ENCODE measurements at places on chromosomes 11 and 22.
A peak's percentile ranks its signal among the peaks of the same experiment; 100 is the strongest.

DNA sequence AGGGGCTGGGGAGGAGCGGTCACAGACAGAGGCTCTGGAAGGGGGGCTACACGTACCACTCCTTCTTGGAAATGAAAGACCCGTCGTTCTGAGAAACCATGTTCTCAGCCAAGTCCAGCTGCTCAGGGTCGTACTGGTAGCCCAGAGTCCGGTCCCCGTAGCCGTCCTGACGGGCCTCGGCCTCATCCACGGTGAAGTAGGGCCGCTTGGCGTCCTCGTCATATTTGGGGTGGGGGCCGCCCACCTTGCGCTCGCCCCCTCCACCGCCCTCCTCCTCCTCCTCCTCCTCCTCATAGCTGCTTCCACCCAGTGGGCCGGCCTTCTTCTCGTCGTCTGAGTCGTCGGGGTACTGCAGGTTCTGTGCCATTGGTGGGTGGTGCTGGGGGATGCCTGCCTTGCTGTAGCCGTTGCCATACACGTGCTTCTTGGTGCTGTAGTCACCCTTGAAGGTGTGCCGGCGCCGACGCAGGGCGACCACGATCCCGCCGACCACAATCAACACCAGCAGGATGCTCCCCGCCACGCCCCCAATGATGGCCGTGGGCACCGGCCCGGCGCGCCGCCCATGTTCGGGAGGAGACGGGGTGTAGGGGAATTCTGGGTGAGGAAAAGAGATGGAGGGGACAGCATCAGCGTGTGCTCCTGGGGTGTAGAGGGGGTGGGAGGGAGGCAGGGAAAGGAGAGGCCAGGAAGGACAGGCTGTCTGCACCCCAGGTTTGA is 64.1 kb downstream of the NECTIN1 start:
- no peak for DNase-seq

GRCh38 chr11:12284316-12285050 is 92.9 kb upstream of the PARVA start:
- DNase-seq: no peak

DNA sequence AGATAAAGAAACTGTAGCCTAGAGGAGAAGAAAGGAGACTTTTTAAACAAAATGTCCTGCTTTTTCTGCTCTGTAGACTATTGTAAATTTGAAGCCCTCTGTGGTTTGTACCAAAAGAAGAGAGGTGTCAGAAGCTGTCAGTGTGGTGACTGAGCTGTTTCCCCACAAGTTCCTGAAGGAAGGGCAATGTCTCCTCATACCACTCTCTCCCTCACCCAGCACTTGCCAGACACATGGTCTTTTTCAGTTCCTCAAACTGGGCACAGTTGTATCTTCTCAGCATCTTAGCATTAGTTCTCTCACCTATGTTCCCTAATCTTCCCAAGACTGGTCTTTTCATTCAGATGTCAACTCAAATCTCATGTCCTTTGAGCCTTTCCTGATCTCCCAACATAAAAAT is 4.3 kb downstream of the BCO2 start:
- DNase-seq: no peak

- no peak for DNase-seq
Observed at GRCh38 chr11:12567746-12568460, 106.3 kb upstream of the TEAD1 start.

DNA sequence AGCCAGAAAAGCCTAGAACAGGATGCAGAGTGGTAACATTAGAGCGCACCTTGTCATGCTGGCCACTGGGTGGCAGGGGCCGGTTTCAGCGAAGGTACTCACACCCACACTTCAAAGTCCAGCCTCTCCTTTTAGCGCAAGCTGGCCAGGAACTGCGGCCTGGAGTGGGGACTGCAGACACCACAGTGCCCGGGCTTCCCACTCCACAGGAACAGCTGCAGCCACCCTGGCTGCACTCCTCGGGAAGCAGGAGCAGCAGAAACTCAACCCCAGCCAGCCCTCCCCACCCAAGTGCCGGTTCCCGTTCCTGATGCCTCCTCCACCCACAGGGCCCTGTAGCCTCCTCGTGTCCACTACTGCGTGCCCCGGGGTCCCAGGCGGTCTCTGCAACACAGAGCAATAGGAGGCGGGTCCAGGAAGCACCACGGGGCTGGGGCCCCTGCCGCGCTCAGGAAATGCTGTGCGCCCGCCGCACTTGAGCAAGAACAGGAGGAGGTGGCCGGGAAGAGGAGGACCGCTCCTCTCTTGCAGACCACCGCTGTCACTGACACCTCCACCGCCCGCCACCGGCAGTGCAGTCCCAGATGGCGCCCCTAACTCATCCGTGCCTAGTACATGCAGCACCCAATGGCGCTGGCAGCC is 2.2 kb downstream of the RFPL2 start:
- no peak for DNase-seq

DNA sequence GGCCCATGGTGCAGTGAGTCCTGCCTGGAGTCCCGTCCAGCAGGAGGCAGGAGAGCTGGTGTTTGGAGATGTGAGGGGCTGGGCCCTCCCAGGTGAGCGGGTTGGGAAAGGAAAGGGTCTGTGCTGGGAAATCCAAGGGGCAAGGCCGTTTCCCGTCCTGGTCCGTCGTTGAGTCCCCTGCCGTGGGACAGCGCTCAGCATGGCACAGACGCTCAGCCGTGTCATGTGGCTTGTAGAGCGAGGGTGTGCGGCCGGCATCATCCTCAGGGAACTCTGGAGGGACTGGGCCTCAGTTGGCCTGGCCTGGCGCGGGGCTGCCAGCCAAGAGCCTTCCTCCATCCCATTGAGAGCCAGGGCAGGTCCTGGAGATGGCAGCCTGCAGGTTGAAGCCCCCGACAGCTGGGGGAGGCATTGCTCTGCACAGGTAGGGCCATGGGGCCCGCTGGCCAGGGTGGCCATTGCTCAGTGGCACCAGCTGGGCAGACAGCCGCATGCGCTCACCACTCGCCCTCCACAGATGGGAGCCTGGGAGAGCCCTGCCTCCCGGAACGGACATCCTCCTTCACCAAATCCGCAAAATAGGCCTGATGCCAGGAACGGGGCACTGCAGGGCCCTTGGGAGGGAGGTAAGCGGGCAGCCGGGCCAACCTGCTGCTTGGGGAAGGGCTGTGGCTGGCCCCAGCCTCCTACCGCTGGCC is 28.7 kb downstream of the KCNQ1 start:
- DNase-seq: no peak

DNA sequence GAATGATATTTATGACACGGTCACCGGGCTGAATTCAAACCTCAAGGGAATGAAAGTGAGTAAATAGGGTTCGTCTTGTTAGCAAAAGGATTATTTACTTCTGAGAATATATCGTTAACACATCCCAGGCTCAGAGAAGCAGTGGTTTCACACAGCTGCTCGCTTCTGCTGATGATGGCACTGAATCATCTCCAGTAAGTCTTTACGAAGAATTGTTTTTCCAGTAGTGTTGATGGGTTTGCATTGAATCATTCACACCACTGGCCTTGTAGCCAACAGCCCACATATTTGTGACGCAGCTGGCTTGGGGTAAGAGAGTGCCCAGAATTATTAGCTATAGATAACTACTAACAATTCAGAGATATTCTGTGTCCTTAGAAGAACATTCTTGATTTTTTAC is 236.3 kb downstream of the CADM1 start:
- DNase-seq: no peak

GRCh38 chr11:62569611-62570010 is 4.1 kb downstream of the EEF1G start:
- no peak for DNase-seq

DNA sequence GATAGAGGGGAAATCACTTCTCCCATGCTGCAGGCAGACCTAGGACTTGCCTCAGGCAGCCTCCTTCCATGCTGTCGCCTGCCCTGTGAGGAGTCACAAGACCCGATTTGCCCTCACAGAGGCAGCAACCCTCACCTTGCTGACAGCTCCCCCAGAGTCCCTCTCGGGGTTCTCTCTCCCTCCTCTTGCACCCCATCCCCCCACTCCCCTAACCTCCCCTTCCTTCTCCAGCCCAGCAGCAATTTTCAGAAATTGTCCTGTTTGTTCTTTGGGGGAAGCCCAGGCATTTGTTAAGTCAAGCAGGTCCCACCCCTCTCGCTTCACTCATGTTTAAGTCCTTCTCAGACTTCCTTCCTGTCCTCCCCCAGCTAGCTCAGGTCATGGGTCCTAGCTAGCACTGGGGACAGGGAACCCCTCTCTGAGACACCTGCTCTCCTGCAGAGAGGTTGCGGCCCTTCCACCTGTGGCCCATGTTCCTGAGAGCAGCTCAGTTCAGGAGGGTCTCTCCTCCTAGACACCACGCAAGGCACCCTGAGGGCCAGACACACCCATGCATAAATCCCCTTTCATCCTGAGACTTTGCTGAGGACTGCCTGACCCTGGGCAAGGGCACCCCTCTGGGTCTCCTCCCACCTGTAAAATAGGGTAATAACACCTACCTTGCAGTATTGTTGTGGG is 6.3 kb upstream of the FXYD2 start:
- no peak for DNase-seq

DNA sequence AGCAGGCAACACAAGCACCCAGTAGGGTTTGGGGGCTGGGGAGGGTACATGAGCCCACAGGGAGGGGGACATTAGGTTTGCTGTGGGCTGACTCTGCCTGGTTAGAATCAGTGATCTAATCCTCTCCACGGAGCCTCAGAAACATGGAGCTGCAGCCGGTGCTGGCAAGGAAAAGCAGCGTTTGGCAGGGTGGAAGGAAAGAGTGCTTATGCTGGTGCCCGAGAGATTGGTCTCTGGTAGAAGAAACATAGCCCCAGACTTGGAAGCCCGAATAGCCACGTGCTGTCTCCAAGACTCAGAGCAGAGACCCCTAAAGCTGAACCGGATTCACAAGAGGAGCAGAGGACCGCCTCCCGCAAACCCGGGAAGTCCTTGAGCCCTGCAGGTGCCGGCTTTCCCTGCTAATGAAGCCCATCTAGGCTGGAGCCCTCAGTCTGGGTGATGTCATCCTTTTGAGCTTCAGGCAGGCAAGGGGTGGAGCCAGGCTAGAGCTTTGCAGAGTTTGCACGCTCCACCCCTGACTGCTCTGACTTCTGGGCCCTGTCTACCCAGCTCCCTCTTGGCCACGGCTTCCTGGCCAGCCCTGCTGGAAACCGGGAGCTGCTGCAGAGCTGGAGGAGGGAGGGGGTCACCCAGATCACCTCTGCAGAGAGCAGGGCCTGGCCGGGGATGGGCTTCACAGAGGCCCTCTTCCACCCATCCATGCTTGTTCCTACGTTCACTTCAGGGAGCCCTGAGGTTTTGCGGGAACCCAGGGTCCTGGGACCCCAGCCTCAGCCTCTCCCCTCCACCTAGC is 35.0 kb upstream of the JAM3 start:
- DNase-seq: peak; percentile 35

GRCh38 chr11:93921695-93922468 is 71.5 kb upstream of the VSTM5 start:
- no peak for DNase-seq

GRCh38 chr22:24191893-24192292 is 10.6 kb downstream of the SUSD2 start:
- no peak for DNase-seq

DNA sequence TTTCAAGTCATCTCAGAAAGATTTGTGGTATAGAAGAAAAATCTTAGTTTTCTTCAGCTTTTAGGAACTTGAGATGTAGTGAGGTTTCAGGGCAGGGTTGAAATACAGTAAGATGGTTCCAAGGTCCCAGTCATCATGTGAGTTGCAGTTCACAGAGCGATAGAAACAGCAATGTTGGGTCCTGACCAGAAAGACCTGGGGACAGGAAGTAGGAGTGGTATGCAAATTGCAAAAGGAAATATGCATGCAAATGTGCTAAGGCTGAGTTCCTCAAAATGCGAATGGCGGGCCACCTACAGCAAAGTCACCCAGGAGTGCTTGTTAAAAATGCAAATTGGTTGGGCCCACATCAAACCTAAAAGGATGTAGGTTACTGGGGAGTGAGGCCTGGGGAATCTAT is 1032.7 kb upstream of the TENM4 start:
- no peak for DNase-seq

GRCh38 chr11:125402435-125402834 is 93.6 kb downstream of the FEZ1 start:
- no peak for DNase-seq

DNA sequence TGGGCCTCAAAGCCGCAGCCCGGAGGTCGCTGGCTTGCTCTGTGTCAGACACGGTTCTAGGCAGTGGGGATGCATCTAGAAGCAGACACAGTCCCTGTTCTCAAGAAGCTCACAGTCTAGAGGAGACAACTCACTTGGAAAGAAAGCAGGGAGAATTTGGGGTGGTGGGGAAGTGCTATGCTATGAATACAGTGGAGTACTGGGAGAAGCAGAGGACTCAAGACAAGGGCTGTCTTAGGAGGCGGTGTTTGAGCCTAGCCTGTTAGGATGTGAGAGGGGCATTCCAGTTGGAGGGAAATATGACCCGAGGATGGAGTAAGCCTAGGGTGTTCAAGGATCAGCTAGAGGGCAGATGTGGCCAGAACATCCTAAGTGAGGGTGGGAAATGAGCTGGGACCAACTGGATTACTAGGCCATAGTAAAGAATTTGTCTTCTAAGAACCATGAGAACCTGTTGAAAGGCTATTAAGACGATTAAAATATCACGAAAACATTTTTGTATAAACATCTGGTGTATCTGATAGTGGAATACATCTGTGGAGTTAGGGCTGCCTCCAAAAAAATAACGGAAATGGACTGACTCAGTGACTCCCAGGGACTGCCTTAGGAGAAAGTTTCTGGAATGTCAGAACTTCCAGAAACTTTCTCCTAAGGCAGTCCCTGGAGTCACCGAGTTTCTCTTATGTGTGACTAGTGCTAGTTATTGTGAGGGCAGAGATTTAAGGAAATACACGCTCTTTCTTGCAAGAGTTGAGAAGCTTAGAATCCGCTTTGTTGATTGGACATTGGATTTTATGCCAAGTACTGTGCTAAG is 1.1 kb upstream of the PITPNB start:
- no peak for DNase-seq

- no peak for DNase-seq
Observed at GRCh38 chr11:130144141-130144540, 15.4 kb upstream of the ST14 start.

- DNase-seq: peak; percentile 78
Observed at GRCh38 chr11:3824714-3825472, 15.9 kb downstream of the RHOG start.

DNA sequence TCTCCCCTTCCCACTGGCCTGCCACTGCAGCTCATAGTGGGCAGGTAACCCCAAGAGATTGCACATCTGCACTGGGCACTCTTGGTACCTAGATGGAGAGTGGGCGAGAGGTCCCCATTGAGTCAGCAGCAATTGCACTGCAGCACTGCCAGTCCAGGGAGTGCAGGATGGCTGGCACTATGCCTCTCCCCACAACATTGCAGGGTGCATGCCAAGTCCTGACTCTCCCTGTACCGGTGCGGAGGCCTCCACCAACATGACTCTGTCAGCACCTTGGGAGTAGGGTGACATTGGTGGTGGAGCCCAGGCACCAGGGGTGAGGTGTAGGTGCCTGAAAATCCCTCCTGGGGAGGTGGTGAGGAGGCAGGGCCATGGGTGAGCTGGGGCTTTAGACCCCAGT is 82.2 kb downstream of the TRAF6 start:
- DNase-seq: no peak

- no peak for DNase-seq
Observed at GRCh38 chr11:126403658-126404057, 48.2 kb downstream of the ST3GAL4 start.
